ENCODE measurements at places on chromosomes 1 and 21. TPM values are rescaled to one million over a fixed set of nuclear protein-coding genes. Genes with fewer than 3 reads are reported as not detected.

Gene LCE2A
- not detected for total RNA-seq

Gene DENND2D
- 90.9 TPM for total RNA-seq

Gene DNM3
- 0.51 TPM for total RNA-seq

Gene PDC
- not detected for total RNA-seq

- DNase-seq = no peak
These were observed 59.6 kb downstream of the USP24 start for GRCh38 chr1:55155522-55155921.

DNA sequence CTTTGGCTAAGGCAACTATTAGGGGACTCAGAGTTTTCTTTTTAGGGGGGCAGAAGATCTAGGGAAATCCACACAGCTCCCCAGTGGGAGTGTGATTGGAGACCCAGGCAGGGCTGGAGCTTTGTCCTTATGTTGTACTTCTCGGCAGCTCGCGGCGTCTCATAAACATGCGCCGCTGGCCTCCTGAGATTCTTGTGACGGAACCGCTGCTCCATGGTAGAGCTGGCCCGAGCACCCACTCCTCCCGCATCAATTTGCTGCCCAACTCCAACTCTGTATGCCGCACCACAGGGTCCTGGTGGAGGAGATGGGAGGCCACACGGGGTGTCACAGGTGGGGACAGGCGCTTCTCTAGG lies 143.9 kb downstream of the GALNT2 start:
- DNase-seq = no peak

DNA sequence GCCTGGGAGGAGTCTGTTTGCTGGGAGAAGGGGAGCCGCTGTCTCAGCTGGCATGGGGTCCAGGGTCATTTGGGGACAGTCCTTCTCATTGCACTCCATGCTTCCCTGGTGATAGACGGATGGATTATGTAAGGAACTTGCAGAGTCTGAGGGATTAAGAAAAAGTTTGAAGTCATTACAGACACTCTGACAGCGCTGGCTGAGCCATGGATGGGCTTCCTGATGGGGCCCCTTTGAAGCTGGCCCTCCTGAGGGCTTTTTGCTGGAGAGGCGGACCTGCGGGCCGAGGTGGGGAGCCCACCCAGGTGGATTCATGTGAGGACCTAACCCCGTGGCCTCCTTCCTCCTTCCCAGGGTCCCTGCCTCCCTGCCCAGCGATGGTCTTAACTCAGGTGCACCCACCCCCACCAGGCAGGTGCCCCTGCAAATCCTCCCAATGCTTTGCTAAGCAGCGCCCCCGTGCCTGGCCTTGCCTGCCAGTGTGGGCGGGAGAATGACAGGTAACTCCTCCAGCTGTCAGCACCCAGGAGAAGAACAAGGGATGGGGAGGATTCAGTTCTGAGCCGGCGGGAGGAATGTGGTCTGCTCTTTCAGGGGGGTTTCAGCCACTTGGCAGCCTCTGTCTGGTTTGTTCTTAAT lies 24.2 kb upstream of the C1orf174 start:
- DNase-seq = no peak
